ENCODE measurements at places on chromosomes 2 and 18.

GRCh38 chr2:45699032-45699658 lies 47.7 kb downstream of the PRKCE start:
- no peak for DNase-seq

- DNase-seq = no peak
These were observed 26.9 kb upstream of the KCNG2 start for GRCh38 chr18:79770826-79771225.

DNA sequence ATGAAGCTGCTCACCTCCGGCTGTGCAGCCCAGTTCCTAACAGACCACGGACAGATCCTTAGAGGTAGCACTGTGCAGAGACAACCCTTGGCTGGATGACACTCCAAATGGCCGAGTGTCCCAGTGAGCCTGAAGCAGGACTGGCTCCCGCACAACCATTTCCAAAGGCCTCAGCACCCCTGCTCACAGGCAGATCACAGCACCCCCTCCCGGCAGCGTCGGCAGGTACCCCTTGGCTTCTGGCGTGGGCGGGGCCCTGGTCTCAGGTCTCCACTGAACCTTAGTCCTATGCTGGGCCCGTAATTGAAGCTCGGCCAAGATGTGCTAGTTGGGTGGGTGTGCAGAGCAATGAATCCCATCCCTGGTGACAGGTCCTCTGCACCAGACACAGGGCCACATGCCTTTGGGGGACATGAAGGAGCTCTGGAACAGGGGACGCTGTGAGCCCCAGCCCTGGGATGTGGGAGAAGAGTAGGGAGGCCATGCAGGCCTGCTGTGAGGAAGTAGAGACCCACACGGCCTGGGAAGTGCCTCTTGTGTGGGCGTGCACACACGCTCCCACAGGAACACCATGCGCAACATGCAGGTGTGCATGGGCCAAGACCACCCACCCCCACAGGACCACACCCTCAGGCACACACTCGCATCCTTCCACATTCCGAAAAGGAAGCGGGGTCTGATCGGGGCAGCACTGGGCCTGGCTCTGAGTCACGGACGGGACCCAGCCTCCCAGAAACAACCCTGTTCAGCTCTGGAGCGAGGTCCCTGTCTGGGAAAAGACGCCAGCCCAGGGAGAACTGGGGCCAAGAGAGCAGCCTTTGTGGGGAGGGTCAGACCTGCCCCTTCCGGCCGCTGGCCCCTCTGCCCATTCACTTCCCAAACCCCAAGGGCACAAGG lies 2.8 kb downstream of the DUSP2 start:
- peak; percentile 60 for DNase-seq

GRCh38 chr2:69735686-69736085 lies 6.2 kb upstream of the ANXA4 start:
- DNase-seq = no peak

- no peak for DNase-seq
These were observed 226.7 kb downstream of the TTC32 start for GRCh38 chr2:19675003-19675629.

- DNase-seq = no peak
These were observed 64.1 kb upstream of the ACVR1C start for GRCh38 chr2:157692768-157693167.

GRCh38 chr2:39954346-39954745 lies 175.3 kb upstream of the THUMPD2 start:
- DNase-seq = no peak

- DNase-seq = no peak
These were observed 315.7 kb downstream of the GBX2 start for GRCh38 chr2:235852526-235852920.

DNA sequence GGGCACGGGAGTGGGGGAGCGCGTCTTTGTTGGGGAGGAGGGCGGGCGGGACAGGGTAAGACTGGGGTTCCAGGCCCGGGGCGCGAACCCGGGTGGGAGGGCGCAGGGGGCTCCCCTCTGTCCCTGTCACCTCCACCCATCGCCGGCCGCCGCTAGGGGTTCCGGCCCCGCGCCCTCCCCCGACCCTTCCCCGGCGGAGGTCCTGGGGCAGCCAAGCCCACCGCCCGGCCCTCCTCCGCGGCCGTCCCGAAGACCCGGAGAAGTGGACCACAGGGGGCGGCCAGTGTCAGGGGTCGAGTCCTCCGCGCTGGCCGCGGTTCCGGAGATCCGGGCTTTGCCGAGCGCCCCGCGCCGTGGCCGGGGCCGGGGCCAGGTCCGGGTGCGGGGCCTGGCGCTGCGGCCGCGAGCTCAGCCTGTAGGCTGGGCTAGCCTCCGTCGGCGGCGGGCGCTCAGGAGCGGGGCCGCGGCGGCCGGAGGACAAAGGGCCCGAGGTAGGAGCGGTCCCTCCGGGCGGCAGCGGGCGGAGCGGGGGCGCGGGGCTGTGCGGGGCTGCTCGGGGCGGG lies 16.6 kb upstream of the E2F6 start:
- no peak for DNase-seq

- no peak for DNase-seq
These were observed 45.1 kb downstream of the PROC start for GRCh38 chr2:127463155-127463991.

DNA sequence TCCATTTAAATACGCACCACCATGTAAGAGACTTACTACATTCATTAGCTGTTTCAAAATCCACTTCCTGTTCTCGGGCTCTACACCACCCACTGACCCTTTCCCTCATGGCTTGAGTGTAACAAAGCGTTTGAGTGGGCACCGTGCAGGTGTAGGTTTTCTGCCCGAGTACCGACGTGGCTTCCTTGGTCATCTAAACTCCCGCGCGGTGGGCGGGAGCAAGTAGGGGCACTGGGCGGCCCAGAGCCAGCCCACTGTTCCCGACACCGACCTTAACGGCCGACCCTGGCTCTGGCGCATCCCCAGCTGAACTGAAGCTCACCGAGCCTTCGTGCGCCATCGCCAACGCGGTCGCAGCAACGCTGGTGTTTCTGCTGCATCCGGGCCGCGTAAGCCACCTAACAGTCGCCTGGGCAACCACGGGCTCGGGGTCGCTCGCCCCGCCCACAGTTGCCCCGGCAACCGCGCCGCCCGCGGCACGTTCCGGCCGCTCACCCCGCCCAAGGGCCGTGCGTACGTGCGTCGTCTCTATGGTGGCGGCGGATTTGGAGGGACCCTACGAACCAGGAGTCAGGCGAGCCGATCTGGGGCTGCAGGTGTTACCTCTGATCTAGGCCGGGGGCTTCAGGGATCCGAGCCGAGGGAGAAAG lies at the start of the genes C2orf81 and WDR54:
C2orf81 (minus strand) TSS at position 399 of the 650 bp plus-strand sequence; CDS start at position 340, 59 bp downstream.
WDR54 (plus strand) TSS at position 510 of the 650 bp plus-strand sequence. CDS start 424 bp downstream, outside the sequence.
- peak; percentile 95 for DNase-seq

Data from central memory CD4-positive, alpha-beta T cell (primary cell).